RWPE1 (cell line): ENCODE measurements at places on chromosomes 16 and 17.

DNA sequence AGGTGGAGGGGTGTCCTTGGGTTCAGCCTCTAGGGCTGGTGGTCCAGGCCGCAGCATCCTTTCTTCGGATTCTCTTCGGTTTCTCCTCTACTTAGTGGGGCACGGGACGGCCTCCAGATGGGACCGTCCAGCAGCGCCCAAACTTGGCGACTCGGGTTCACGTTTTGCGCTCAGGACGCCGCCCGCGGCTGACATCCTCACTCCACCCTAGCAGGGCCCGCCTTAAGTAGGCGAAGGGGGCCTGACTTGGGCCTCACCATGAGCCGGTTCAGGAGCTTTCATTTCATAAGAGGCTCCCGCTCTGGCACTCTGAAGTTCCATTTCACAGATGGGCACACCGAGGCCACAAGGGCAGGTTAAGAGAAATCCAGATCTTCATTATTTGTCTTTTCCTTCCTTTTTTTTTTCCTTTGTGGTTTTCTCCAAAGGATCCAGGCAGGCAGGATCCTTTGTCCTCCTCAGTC, 141.2 kb downstream of the SEC14L1 start:
- DNase-seq = peak; percentile 46

DNA sequence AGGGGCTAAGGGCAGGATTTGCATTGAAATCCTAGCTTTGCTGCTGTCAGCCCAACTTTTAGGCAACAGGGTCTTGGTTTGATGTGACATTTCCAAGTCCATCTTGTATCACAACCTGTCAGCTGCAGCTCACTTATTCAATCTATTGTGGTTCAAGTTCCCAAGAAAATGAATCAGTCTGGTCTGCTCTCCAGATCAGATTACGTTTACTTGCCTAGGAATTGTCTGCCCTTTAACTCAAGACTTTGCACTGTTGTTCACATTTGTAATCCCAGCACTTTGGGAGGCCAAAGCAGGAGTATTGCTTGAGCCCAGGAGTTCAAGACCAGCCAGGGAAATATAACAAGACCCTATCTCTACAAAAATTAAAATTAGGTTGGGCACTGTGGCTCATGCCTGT, 10.0 kb downstream of the STX4 start:
- DNase-seq = no peak

- no peak for DNase-seq
These were observed 24.1 kb downstream of the MYBBP1A start for GRCh38 chr17:4530799-4531730.

DNA sequence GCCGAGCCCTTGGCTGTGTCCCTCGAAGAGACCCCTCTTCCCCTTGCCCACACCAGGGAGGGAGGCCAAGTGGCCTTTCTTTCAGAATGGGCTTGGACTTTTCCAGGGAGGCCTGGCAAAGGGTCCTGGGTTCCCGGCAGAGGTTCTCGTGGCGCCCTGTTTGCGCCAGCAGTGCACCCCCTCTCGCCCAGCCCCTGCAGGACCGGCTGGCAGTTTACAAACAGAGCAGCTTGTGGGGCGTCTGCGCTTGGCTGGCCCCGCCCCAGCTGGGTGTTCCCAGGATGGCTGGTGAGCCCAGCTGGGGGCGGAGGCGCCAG, 137.8 kb upstream of the CIBAR2 start:
- no peak for DNase-seq

GRCh38 chr16:87560428-87561199, 41.7 kb upstream of the JPH3 start:
- peak; percentile 72 for DNase-seq

- peak; percentile 94 for DNase-seq
These were observed 4.3 kb downstream of the CAMKK1 start for GRCh38 chr17:3888343-3889171.

GRCh38 chr16:2341456-2342447, 1.2 kb upstream of the ABCA3 start:
- no peak for DNase-seq

GRCh38 chr16:69566981-69567680, 1.4 kb downstream of the NFAT5 start:
- peak; percentile 52 for DNase-seq

- peak; percentile 40 for DNase-seq
These were observed 36.2 kb downstream of the LDHD start for GRCh38 chr16:75080205-75081029.
